ENCODE measurements at places on chromosomes 11 and 22. TPM values are rescaled to one million over a fixed set of nuclear protein-coding genes. Genes with fewer than 3 reads are reported as not detected.

C1QTNF4 gene
- 16.7 TPM for total RNA-seq

RFPL1 gene
- total RNA-seq, result not detected

RIC8A gene
- 66.9 TPM for total RNA-seq

RIMBP3B gene
- total RNA-seq, result 0.98 TPM

SLC5A4 gene
- total RNA-seq, result under 0.01 TPM

TTC28 gene
- total RNA-seq, result 132 TPM

DKK3 gene
- 197 TPM for total RNA-seq

TST gene
- total RNA-seq, result 3.2 TPM

KRTAP5-2 gene
- total RNA-seq, result not detected

FOLR3 gene
- total RNA-seq, result not detected

CCDC116 gene
- total RNA-seq, result not detected

KCNJ5 gene
- 0.49 TPM for total RNA-seq

Measured in temporal lobe (tissue), 4 donors.